ENCODE measurements at places on chromosomes 16 and 17.
A peak's percentile ranks its signal among the peaks of the same experiment; 100 is the strongest.

- no peak for DNase-seq
Observed at GRCh38 chr17:82810644-82811430, 29.0 kb downstream of the ZNF750 start.

DNA sequence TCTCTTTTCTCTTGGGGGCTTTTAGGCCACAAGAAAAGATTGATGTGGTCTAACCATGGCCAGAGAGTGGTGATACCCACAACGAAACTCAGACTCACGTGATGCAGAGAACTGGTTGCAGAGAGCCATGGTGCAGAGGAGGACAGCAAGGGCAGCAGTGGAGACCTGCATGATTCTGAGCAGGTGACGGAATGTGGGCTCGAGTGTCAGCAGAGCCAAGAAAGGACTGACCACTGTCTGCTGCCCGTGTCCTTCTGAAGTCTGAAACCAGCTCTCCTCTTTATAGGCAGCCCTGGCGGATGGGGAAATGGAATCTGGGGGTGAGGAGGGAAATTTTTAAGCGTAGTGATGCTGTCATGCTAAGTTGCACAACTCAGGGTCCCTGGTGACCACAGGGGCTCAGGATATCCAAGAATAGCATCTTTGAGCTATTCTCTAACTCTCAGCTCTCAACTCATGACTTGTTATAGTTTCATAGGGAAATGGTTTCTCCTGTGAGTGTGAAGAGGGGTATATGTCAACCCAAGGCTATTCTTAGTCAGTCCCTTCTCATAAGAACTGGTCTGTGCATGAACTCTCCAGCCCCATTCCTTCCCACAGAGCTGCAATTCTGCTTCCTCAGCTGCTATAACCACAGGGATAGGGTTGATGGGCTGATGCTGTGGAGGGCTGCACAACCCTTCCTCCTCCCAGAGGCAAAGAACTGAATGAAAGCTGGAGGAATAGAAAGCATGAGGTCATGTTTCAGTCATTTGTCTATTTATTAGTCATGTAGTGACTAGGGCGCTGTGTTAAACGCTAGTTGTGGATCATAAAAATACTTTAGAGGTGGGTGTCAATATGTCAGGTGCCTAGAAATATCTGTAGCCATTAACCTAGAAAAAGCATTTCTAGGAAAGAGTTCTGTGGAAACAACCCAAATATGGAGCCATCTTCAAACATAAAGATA is at the start of gene CCL3:
Gene CCL3 (minus strand): TSS at position 256 of the 949 bp plus-strand sequence. CDS start 85 bp downstream, at position 171.
- no peak for DNase-seq

DNA sequence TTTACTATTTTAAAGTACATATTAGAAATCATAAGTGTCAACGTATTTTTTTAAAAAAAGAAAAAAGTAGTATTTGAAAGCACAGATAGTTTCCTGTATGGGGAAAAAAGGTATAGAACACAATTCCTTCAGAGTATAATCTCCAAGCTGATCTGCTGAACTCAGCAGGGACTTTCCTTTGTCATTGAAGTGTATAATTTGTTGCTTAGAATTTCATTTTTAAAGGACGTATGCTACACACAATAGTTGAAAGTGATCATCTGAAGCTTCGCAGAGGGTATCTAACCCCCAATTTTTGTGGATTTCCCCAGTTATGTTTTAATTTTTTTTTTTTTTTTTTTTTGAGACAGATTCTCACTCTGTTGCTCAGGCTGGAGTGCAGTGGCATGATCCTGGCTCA is 20.2 kb upstream of the MAPT start:
- no peak for DNase-seq

GRCh38 chr16:629185-629832 is 1.5 kb upstream of the WFIKKN1 start:
- no peak for DNase-seq

DNA sequence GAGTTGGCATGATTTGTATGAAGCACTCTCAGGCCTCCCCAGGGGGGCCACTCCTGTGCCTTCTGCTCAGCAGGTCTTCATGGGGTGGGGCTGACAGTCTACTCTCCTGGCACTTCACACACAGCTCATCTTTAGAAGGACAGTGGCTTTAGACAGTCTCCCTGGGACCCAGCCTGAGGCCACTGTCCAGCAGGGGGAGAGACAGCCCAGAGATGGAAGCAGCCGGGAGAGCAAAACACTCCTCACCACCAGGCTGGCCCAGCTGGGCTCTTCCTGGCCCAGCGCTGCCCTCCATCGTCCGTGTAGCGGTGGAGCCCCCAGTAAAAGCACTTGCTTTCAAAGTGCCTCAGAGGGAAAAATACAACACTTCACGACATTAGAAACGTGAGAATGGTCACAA is 62.0 kb upstream of the CRHR1 start:
- DNase-seq, result peak; percentile 1

GRCh38 chr17:37779554-37779953 is 34.7 kb upstream of the HNF1B start:
- peak; percentile 62 for DNase-seq

- DNase-seq, result peak; percentile 36
Observed at GRCh38 chr16:28182183-28182582, 29.6 kb downstream of the XPO6 start.

GRCh38 chr16:86862595-86863280 is 284.4 kb downstream of the FOXL1 start:
- no peak for DNase-seq

- peak; percentile 86 for DNase-seq
Observed at GRCh38 chr16:12016291-12016947, 39.9 kb downstream of the SNX29 start.

- DNase-seq, result no peak
Observed at GRCh38 chr16:11301645-11302501, 20.7 kb upstream of the PRM1 start.

- no peak for DNase-seq
Observed at GRCh38 chr17:55238931-55239297, 25.8 kb upstream of the HLF start.

DNA sequence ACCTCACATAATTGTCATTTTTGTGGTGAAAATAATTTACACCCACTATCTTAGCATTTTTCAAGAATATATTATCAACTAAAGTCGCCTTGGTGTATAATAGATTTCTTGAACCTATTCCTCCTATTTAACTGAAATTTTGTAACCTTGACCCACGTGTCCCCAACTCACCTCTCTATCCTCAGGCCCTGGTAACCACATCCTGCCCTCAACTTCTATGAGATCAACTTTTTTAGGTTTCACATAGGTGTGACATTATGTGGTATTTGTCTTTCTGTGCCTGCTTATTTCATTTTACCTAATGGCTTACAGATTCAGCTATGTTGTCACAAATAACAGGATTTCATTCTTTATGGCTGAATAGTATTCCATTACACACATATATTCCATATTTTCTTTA is 73.0 kb upstream of the CNTNAP4 start:
- DNase-seq, result no peak

- DNase-seq, result no peak
Observed at GRCh38 chr17:70609566-70609965, 440.2 kb downstream of the KCNJ2 start.

GRCh38 chr16:22646948-22647556 is 136.4 kb downstream of the NPIPB5 start:
- DNase-seq, result no peak

GRCh38 chr17:79272666-79273219 is 198.1 kb downstream of the ENGASE start:
- DNase-seq, result no peak

GRCh38 chr17:8109661-8110455 is 8.5 kb downstream of the ALOXE3 start:
- DNase-seq, result peak; percentile 11

DNA sequence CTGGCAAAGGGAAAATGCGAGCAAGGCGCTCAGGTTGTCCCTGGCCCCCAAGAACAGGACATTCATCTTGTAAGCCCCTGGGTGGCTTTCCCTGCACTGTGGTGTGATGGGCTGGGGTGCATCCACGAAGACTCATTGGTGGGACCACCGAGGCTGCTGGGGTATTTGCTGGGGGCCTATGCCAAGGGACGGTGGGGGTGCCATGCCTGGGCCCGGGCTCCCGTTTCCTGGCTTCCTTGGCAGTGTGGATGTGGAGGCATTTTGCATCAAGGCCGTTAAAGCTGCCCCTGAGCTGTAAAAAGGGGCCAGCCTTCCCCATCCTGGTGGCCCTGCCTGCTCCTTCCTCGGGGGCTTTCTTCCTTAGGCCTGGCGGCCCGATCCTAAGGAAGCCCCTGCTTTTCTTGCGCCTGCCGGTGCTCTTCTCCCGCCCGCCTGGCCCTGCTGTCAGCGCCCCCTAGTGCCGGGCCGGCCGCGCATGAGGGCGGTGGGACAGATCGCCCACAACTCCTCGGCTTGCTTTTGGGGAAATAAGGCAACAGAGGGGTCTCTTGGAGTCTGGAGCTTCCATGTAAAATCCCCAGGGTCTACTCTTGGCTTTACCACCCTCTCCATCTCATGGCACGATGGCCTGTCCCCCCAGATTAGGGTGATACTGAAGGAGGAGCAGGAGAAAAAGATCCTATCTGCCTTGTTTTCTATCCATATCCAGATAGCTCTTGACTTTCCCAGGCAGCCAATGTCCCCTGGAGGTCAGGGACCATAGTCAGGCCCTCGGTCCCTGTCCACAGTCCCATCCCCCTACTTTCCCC is 9.8 kb upstream of the TBX2 start:
- DNase-seq, result peak; percentile 68

DNA sequence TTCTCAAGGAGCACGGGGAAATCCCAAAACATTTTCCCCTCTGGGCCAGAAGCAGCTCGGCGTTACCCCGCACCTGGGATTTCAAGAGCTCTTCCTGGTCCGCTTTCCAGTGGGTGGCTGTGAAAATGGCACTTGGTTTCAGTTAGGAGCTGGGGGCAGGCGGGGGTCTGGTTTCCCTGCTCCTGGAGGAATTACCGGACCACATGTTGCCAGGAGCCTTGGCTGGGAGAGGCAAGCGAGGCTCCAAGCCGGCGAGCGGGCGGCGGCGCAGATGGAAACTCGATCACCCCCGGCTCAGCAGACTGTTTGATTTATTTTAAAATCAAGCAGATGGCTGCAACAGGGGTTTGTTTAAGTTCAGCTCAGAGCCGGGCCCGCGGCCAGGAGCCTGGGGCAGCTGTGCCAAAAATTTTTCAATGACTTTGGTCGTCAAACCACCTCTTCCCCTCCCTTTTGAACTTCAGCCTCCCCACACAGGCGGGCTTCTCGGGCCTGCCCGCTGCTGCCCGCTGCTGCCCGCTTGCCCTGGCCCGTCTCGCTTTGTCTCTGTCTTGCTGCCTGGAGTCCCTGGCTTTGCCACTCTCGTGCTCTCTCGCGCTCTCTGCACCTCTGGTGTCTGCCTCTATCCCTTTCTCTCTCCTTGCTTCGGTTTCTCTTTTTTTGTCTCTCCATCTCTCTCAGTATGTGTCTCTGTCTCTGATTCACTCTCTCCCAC is 108.0 kb upstream of the CIBAR2 start:
- DNase-seq, result peak; percentile 96

GRCh38 chr17:31321481-31321880 is at the start of gene EVI2A:
TSS of gene EVI2A (minus strand) at chr17:31321622. CDS start at chr17:31319013, 2,609 bp downstream.
- peak; percentile 89 for DNase-seq

DNA sequence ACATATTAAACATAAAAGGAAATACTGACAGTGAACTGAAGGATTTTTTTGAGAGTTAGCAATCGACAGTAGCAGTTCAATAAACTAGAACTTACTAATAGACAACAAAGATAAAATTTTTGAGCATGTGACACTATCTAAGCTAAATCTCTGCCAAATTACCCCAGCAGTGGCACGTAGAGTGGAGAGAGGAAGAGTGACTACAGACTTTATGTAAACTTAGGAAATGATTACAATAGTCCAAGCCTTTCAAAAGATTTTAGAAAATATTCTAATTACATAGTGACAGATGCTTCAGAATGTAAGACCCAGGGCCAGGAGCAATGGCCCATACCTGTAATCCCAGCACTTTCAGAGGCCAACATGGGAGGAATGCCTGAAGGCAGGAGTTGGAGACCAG is 52.4 kb downstream of the CFDP1 start:
- peak; percentile 54 for DNase-seq

- no peak for DNase-seq
Observed at GRCh38 chr16:66289051-66289680, 77.3 kb upstream of the CDH5 start.

DNA sequence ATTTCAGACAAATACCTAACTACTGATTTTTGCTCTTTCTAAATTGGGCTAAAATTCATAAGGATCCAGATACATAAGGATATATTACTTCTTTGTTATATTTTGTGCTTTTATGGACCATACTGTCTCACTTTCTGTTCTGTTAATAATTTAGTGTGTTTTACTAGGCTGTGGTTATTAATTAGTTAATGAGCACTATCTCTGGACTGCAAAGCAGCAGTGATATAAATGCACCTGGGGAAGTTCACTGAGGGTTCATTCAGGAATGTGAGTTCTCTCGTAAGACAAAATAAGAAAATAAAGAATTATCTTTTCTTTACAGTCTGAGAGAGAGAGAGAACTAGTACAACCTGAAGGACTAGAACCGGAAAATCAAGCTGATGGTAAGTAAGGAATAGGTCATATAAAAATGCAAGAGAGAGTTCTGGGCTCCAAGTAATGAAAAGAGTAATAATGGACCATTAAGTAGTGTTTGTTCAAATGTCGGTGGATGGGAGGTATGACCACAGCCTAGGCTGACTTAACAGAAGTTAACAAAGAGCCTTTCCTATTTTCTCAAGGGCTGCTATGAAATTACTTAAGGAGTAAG is 55.6 kb downstream of the IKZF3 start:
- no peak for DNase-seq

DNA sequence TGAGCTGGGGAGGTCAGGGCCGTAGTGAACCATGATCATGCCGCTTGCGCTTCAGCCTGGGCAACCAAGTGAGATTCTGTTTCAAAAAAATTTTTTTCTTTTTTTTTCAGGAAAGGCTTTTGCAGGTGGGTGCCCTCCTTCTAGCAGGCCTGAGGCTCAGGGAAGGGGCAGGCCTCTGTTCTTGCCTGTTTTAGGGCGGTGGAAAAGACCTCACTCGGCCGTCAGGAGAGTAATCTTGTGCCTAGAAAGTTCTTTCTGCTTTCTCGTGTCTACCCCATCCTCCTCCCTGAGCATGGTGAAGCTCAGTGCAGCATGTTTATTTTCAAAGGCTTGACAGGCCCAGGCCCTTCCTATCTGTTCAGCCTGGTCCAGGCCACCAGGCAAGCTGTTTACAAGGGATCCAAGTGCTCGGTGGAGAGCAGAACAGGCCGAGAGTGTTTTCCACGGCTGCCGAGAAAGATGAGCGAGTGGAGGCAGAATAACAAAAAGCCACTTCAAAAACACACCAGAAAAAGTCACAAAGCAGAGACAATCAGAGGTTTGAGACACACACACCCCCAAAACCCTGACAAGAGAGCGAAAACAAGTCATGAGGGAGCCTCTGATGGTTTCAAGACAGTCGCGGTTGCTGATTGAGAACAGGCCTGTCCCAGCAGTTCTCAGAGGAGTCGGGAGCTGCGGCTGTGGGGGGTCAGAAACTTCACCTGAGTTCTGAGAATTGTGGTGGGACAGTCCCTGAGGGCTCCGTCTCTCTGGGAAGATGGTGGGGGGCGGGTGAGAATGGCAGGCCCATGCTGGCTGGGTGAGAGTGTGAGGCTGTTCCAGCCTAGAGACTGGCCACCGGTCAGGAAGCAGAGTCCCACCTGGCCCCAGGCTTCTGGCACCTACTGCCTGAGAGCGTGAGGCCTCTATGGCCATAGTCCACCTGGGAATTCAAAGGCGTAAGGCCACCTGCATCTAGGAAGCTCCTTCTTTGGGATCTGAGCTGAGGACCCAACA is 37.5 kb upstream of the CCR7 start:
- DNase-seq, result no peak

- DNase-seq, result no peak
Observed at GRCh38 chr16:50985733-50986132, 165.3 kb downstream of the SALL1 start.

Data from fibroblast of lung (primary cell).